ENCODE measurements at places on chromosomes 5 and 9.
A peak's percentile ranks its signal among the peaks of the same experiment; 100 is the strongest.

DNA sequence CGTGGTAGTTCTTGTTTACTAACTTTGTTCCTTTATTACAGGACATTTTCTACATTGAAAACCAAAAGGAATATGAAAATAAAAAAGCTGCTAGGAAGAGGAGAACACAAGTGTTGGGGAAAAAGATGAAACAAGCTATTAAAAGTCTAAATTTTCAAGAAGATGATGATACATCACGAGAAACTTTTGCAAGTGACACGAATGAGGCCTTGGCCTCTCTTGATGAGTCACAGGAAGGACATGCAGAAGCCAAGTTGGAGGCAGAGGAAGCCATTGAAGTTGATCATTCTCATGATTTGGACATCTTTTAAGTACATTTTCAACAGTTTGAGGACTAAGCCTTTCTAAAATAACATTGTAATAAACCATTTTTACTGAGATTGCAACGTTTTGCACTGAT lies 23.8 kb downstream of the PHAX start:
- no peak for DNase-seq

DNA sequence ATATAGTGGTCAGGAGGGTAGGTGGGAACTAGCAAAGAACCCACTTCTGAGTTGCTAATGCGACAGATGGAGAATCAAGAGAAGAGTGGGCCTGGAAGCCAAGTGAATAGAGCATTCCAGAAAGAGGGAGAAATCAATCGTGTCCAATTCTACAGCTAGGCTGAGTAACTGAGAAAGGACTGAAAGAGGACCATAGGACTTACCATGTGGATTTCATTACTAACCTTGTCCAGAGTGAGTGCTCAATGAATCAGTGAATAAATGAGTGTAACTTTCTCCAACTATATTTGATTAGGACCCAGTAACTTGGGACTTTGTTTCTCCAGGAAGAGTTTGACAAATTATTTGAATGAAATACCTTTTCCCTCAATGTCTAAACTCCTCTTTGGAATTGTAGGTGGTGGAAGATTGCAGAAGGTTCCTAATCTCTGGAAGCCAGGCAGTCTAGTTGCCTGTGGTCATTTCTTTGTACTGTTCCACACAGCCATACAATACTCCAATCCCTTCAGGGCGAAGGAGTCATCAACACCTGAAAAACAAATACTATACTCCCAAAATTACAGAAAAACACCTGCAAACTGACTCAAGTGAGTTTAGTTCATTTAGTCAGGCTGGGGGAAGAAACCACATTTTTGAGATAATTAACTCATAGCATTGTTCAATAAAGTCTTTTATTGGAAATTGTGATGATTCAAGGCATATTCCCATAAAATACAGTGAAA lies 2.6 kb upstream of the F2RL1 start:
- DNase-seq = no peak

GRCh38 chr9:126626127-126626925 lies 12.6 kb downstream of the LMX1B start:
- no peak for DNase-seq

- peak; percentile 24 for DNase-seq
Observed at GRCh38 chr5:36744773-36745589, 131.6 kb upstream of the NIPBL start.

DNA sequence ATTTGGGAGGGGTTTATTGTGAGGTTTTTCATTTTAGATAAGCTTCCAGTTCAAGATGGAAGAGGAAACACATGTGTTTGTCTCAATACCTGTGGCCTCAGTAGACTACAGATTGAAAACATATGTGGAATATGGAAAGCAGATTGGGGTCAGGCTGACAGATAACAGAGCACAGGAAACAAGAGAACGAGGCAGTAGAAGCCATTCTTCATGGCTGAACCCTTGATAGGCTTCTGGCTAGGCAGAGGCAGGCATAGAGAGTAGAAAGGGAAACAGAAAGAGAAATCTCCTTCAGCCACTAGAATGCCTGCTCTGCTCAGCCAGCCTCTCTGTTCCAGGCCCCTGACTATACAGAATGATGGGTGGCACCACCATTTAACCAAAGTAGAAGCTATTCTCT lies 152.5 kb downstream of the MUSK start:
- DNase-seq = no peak

DNA sequence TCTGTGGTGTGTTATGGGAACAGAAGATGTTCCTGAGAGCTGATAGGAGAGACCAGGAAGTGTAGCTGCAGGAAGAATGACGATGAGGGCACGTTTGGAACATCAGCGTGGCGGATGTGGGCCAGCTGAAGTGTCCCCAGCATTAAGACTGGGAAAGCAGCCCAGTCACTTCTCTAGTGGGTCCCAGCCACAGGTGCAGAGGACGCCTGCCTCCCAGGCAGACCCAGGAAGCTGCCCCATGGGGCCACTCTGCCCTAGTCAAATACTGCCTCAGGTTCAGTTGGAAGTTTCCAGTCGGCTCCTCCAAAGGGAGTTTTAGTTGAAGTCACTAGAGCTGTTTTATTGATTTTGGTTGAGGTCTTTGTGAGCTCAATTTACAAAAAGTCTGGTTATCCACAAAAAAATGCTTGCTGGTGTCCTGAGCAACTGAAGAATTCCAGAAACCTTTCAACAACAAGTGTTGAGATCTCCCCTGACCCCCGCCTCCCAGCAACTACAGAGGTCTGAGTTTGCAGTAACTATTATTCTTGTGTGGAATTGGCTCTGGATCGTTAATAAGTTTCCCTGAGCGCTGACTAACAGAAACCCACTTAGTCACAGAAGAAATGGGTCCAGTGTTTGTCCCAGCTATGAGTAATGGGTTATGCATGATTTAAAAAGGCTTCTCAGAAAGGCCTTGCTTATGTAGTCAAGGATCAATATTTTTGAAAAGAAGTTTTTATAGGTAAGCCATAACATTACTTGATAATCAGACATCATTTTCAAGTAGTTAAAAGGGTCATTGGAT lies 294.1 kb downstream of the FANCC start:
- no peak for DNase-seq

DNA sequence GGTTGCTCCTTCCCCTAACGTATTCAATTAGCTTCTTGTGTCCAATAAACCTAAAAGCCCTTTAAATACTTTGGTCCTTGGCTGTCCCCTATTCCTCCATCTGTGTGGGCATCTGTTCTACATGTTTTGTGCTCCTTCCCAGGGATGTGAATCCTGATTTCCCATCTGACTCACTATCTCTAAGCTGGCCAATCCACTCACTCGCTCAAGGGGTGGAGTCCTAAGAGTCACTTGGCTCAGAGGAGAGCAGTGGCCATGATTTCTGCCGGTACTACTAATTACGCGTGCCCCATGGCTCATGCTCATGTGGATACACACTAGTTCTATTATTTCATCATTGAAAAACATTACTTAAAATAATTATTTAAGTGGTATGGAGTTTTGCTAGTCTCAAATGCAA lies 89.6 kb downstream of the TAF11L14 start:
- DNase-seq = no peak

DNA sequence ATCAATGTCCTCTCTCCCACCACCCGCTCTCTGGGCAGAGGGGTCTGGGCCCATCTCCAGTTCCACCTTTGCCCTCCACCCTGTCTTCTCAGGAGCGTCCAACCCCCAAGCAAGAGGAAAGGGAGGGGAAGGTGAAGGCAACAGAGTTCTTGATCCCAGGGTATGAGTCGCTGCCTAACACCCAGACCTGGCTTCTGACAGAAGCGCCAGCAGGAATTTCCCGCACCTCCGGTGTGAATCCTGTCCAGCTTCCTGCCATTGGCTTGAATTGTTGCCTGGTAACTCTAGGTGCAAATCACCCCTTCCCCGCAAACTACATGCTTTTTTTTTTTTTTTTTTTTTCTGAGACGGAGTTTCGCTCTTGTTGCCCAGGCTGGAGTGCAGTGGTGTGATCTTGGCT lies 84.2 kb upstream of the IER5L start:
- no peak for DNase-seq

GRCh38 chr5:119943148-119943547 lies 313.8 kb downstream of the FAM170A start:
- DNase-seq = no peak

DNA sequence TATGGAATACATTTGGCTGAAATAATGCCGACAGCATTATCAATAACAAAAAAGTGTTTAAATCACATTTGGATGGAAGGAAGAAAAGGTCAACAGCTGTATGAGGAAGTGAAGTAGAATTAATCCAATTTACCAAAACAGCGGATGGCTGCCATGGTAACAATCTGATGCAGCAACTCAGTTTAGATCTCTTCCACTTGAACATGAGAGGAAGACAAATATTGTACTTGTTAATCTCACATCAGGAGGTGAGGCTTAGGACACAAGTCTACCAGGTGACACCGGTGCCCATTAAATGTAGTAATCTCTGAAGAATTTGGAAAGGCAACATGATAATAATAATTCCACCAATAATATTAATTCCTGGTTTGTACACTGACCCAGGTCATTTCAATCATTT lies 2.4 kb downstream of the RASEF start:
- DNase-seq = no peak

GRCh38 chr9:74025402-74025925 lies 471.7 kb upstream of the RORB start:
- no peak for DNase-seq

DNA sequence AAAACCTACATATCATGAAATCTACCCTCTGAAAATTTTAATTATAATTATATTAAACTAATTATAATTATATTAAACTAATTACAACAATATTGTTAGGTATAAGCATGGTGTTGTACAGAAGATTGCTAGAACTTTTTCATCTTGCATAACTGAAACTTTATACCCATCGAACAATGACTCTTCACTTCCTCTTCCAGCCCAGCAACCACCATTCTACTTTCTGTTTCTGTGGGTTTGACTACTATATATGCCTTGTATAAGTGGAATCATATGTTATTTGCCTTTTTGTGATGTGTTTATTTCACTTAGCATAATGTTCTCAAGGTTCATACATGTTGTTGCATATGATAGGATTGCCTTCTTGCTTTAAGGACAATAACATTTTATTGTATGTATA lies 274.2 kb upstream of the CCNH start:
- no peak for DNase-seq

GRCh38 chr9:135403733-135404450 lies 75.7 kb upstream of the PPP1R26 start:
- no peak for DNase-seq

- DNase-seq = no peak
Observed at GRCh38 chr5:1282131-1282992, 12.5 kb downstream of the TERT start.

DNA sequence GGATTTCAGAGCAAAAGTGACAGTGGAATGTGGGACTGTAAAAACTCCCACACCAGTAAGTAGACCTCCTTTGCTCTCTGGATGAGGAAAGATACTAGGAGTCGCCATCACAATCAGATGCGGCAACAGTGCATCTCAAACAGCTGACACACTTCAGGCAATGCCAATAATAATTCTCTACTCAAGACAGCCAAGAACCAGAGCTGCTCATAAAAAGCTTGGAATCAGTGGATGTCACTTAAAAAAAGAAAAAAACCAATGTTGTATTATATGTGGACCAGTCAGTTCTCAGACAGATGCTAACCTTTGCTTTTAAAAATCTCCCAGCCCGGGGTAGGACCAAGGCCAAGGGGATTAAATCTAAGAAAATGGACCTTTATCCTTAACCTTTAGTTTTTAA lies 185.0 kb downstream of the GNA14 start:
- no peak for DNase-seq

DNA sequence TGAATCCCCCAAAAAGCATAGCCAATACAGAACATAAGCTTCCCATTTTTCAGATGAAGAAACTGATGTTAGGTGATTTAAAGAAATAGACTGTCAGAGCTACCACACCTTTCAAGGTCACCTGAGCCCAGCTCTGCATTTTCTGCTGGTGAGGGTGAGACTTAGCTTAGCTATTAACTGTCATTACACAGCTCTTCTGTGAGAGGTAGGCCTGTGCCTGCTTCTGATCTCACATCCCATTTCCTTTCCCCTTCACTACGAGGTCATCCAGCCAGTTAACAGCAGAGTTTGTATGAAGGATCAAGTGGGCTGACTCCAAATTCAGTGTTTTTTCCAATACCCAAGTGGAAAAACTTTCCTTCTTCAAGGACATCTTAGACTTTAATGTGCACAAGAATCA lies 528.6 kb upstream of the CLINT1 start:
- DNase-seq = no peak

DNA sequence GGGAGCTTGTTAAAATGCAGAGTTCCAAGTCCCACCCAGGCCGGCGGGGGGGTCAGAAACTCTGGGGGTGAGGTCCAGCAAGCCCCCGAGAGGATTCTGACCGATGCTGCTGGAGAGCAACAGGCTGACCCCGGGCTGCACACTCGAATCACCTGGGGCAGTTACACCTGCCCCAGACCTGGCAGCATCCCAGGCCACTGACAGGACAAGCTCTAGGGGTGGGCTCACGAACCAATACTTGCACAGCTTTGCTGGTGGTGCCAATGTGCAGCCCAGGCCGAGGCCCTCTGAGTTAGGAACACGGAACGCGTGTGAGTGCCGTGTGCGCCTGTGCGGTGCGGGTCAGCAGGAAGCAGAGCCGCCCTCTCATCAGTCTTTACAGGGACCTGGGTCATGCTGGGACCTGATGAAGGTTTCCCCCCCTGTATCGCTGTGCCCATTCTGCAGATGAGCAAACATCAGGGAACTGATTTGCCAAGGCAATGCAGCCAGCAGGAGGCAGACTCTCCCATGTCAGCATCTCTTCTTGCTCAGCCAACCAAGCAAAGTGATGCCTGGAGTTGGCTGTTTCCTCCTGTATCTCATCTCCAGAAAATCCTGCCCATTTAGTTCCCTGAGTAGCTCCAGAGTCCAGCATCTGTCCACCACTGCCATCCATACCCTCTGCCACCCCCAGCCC lies 16.3 kb downstream of the FAM163B start:
- no peak for DNase-seq

DNA sequence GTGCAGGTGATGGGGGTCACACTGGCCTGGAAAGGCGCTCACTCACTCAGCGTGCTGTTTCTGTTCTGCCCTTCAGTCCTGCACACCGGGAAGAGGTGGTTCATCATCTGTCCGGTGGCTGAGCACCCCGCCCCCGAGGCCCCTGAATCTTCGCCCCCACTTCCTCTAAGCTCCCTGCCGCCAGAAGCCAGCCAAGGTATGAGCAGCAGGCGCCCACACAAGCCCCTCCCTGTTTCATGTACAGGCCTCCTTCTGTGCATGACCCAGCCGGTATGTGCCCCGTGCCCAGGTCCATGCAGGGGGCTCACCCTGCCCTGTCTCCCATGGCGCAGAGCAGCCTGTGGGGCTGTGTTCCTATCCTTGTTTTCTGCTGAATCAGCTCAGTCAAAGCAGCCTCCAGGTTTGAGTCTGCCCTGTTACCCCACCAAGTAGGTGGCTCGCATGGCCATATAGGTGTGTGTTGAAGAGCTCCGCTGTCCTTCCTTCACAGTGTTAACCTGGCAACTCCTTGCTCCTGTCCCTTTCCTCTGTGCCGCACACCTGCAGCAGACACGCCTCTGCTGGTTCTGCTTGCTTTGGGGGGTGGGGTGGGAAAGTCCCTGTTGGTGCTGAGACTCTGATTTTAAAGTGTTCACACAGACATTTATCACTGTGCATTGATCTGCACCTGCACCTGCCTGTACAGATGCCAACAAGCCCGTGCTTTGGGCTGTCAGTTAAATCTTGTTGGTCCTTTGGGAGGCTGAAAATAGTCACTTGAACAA lies 84.8 kb downstream of the WNK2 start:
- peak; percentile 26 for DNase-seq

All from stimulated activated CD4-positive, alpha-beta T cell treated with anti-CD3 and anti-CD28 coated beads, Interleukin-2, amount 100 ng/mL, for 24 hours (primary cell).